ENCODE measurements at places on chromosomes 1 and 21.
A peak's percentile ranks its signal among the peaks of the same experiment; 100 is the strongest.

DNA sequence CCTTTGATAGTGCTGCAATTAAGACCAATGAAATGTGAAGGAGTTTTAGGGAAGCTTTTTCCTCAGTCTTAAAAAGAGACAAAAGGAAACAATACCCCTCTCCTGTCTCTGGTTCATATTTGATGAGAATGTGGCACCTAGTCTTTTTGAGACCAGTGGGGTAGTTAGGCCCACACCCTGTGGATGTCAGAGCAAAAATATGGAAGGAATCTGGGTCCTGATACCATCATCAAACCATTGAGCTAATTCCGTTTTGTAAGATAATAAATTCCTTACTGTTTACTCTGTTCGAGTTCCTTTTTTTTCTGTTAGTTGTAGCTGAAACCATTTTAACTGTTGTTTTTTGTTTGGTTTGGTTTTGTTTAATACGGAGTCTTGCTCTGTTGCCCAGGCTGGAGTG lies 33.3 kb downstream of the PTPRC start:
- DNase-seq = peak; percentile 65

- DNase-seq = no peak
These were observed 41.6 kb downstream of the PCNX2 start for GRCh38 chr1:233253832-233254331.

DNA sequence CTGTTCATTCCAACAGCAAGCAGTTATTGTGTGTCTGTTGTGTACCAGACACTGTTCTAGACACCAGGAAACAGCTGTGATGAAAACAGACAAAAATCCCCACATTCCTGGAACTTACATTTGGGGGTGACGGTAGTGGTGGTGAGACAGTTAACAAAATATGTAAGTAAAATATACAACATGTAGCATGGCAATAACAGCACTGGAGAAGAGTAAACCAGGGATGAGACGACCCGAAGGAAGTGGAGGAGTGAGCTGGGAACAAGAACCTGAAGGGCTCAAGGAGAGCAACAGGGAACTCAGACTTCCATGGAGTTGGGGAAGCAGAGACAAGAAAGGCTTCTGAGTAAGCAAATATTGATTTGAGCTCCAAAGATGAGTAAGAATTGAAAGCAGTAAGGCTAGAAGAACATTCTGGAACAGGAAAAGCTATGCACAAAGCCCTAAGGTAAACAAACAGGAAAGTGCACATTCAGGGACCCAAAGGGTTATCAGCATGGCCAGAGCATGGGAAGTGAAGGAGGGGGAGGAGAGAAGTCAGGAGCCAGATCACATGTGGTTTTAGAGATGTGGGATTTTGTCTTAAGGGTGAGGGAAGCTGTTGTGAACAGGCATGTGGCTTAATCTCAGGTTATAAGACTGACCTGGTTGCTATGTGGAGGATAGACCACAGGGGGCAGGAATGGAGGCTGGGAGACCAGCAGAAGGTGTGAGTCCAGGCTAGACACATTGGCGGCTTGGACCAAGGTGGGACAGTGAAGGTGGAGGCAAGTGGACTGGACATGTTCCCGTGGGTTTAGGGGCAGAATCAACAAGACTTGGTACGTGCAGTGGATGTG lies 7.3 kb downstream of the CSF1 start:
- DNase-seq = no peak

GRCh38 chr1:167777269-167777650 lies 55.5 kb downstream of the MPZL1 start:
- DNase-seq = no peak

- no peak for DNase-seq
These were observed 11.4 kb upstream of the PCBP3 start for GRCh38 chr21:45632160-45632559.

DNA sequence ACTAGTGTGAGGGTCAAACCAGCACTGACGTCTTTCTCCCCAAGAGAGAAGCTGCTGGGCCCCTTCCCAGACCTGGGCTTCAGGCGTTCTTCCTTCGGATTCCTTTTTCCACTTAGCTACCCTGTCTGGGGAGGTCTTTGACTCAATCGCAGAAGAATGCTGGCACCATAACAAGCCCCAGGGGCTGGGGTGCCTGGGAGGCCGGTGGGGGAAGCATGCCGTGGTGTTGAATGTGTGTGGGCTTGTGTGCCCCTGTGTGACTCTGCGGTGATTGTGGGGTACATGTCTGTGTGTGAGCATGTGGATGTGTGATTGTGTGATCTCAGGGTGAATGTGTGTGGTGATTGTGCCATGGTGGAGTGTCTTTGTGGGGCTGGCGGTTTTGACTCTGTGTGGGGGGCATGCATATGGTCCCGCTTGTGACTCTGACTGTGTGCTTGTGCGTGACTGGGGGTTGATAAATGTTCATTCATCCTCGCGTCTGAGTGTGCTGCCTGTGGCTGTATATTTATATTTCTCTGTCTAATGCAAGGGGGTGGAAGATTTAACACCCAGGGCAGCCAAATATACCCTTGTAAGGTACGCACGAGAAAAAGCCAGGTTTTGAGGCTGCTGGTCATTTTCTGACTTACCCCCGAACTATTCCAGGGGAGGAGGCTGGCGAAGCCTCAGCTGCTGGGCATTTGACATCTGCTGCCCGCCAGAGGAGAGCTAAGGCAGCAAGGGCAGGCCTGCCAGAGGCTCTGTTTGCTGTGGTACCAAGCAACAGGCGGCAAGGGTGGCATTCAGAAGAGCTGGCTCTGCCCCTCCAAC lies 1.1 kb upstream of the SYNC start:
- peak; percentile 92 for DNase-seq

Measured in GM03348 (cell line).